GM23338 (cell line): ENCODE measurements at places on chromosomes 16 and 17.

- no peak overlapping the region for H3K27ac ChIP-seq
- no peak overlapping the region for H3K4me3 ChIP-seq
- peaks cover 7% of the 10 kb centered on the region; the same call in 1 of the 2 replicates for H3K4me1 ChIP-seq
- no peak for DNase-seq
- H3K27me3 ChIP-seq: no peaks in the 10 kb centered on the region
These were observed 3.6 kb downstream of the ADCY7 start for GRCh38 chr16:50269769-50270509.

- H3K4me1 ChIP-seq: no peaks in the 10 kb centered on the region
- H3K36me3 ChIP-seq: no peaks in the 10 kb centered on the region
- DNase-seq: no peak
- no peaks in the 10 kb centered on the region for H3K27me3 ChIP-seq
- no peak overlapping the region for H3K27ac ChIP-seq
- no peak overlapping the region for H3K4me3 ChIP-seq
These were observed 79.6 kb downstream of the CRISPLD2 start for GRCh38 chr16:84899414-84899813.

DNA sequence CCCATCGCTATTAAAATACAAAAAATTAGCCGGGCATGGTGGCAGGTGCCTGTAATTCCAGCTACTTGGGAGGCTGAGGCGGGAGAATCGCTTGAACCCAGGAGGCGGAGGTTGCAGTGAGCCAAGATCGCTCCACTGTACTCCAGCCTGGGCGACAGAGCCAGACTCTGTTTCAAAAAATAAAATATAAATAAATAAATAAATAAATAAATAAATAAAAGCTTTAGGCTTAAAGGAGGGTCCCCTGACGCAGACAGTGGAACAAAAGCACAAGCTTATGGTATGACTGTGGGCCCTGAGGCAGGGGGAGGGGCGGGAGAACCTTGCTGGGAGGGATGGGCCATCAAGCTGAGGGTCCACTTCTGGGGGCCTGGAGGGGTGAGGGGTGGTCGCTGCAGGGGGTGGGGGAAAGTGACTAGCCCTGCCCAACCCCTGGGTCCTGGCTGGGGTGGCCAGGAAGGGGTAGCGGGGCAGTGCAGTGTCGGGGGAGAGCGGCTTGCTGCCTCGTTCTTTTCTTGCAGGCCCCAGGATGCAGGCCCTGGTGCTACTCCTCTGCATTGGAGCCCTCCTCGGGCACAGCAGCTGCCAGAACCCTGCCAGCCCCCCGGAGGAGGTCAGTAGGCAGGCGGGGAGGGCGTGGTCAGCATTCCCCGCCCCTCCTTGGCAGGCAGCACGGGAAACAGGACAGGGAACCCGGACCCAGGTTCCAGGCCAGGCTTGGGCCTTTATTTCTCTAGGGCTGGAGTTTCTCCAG is 4.7 kb downstream of the SERPINF1 start:
- no peaks in the 10 kb centered on the region for H3K36me3 ChIP-seq
- no peak overlapping the region for H3K4me3 ChIP-seq
- H3K27ac ChIP-seq: no peak overlapping the region
- H3K4me1 ChIP-seq: peaks cover 27% of the 10 kb centered on the region

- H3K4me1 ChIP-seq: peaks cover 5% of the 10 kb centered on the region; the same call in 1 of the 2 replicates
- H3K27ac ChIP-seq: peak overlapping the region; percentile 85
- no peaks in the 10 kb centered on the region for H3K27me3 ChIP-seq
These were observed 134.2 kb downstream of the USP22 start for GRCh38 chr17:20908313-20909267.

GRCh38 chr17:7131423-7131791 is 16.8 kb upstream of the ASGR2 start:
- peaks cover 22% of the 10 kb centered on the region for H3K27me3 ChIP-seq
- H3K4me3 ChIP-seq: peak overlapping the region; percentile 39; the same call in 1 of the 2 replicates
- H3K27ac ChIP-seq: no peak overlapping the region
- H3K4me1 ChIP-seq: peaks cover 58% of the 10 kb centered on the region
- no peak for DNase-seq
- no peaks in the 10 kb centered on the region for H3K36me3 ChIP-seq

- no peak overlapping the region for H3K27ac ChIP-seq
- DNase-seq: no peak
- H3K4me3 ChIP-seq: no peak overlapping the region
- no peaks in the 10 kb centered on the region; the same call in 1 of the 2 replicates for H3K4me1 ChIP-seq
- H3K27me3 ChIP-seq: no peaks in the 10 kb centered on the region
- H3K36me3 ChIP-seq: no peaks in the 10 kb centered on the region
These were observed 195.6 kb downstream of the UTP18 start for GRCh38 chr17:51455931-51456330.

GRCh38 chr17:6244796-6245195 is 174.6 kb downstream of the WSCD1 start:
- H3K4me3 ChIP-seq: no peak overlapping the region
- peaks cover 25% of the 10 kb centered on the region for H3K4me1 ChIP-seq
- no peaks in the 10 kb centered on the region for H3K36me3 ChIP-seq
- H3K27ac ChIP-seq: no peak overlapping the region
- DNase-seq: no peak
- H3K27me3 ChIP-seq: no peaks in the 10 kb centered on the region

DNA sequence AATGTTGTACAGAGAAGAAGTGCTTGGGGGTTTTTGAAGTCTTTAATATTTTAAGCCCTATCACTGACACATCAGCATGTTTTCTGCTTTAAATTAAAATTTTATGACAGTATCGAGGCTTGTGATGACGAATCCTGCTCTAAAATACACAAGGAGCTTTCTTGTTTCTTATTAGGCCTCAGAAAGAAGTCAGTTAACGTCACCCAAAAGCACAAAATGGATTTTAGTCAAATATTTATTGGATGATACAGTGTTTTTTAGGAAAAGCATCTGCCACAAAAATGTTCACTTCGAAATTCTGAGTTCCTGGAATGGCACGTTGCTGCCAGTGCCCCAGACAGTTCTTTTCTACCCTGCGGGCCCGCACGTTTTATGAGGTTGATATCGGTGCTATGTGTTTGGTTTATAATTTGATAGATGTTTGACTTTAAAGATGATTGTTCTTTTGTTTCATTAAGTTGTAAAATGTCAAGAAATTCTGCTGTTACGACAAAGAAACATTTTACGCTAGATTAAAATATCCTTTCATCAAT is 57.8 kb downstream of the HLF start:
- DNase-seq: no peak
- no peak overlapping the region for H3K27ac ChIP-seq
- H3K36me3 ChIP-seq: no peaks in the 10 kb centered on the region
- no peak overlapping the region for H3K4me3 ChIP-seq
- H3K4me1 ChIP-seq: no peaks in the 10 kb centered on the region

DNA sequence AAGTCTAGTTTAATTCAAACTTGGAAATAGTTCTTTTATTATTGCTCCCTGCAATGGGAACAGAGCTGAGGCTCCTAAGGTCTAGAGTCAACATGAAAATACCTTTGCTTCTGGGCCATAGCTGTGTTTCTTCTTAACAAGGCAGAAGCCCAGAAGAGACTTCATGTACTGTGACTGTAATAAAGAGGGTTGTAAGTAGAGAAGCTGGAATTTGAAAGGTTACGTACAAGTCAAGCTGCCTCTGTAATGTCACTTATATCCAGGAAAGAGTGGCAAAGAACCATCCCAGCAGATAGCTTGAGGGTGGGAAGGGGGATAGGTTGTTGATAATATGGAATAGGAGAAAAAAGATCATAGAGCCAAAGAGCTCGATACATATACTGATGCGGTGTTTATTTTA is 248.6 kb downstream of the WWOX start:
- H3K27ac ChIP-seq: no peak overlapping the region
- no peak for DNase-seq
- H3K4me3 ChIP-seq: no peak overlapping the region
- H3K36me3 ChIP-seq: no peaks in the 10 kb centered on the region
- peaks cover 7% of the 10 kb centered on the region for H3K4me1 ChIP-seq

DNA sequence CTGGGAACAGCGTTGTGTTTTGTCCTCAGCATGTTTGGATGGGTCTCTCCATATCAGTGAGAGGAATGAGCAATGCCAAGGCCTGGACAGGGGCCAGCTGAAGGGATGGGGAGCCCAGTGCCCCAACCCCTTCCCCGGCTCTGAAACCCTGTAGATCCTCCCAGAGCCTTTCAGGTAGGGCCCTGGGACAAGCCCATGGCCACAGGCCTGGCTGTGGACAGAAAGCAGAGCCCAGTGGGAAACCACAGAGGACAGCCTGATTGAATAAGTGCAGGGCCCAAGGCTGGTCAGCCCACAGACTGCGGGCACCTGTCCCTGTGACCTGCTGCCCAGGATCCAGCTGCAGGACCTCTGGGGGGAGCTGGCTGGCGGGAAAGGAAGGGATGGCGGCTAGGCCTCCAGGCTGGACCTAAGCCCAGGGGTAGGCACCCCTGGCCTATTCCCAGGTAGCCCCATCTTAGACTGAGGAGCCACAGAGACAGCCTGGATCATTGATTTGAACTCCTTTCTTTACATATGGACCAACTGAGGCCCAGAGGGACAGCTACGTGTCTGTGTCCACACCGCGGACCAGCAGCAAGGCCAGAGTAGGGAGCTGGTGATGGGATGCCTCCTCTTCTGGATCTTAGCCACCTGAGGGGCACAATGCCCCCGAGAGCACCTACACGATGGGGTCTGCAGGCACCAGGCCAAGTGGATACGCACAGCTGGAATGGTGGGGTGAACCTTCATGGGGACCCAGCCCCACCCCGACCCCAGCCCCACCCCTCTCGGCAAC is 1.3 kb downstream of the CCDC102A start:
- no peak overlapping the region for H3K27ac ChIP-seq
- no peak for DNase-seq
- H3K4me1 ChIP-seq: peaks cover 31% of the 10 kb centered on the region
- no peaks in the 10 kb centered on the region for H3K36me3 ChIP-seq

DNA sequence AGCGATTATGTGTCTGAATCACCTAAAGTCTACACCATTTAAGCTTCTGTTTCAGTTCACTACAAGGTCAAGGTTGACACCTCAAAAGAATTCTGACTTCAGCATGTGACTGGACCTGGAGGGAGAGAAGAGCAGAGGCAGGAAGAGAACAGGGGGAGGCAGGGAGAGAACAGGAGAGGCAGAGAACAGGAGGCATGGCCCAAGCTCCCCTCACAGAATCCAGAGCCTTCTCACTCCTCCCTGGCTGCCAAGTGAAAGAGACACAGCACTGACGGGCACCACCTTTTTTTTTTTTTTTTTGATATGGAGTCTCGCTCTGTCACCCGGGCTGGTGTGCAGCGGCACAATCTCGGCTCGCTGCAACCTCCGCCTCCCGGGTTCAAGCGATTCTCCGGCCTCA is 11.4 kb downstream of the GGA2 start:
- H3K4me3 ChIP-seq: no peak overlapping the region
- no peaks in the 10 kb centered on the region for H3K27me3 ChIP-seq
- H3K4me1 ChIP-seq: peaks cover 21% of the 10 kb centered on the region; the same call in 1 of the 2 replicates
- no peak for DNase-seq

DNA sequence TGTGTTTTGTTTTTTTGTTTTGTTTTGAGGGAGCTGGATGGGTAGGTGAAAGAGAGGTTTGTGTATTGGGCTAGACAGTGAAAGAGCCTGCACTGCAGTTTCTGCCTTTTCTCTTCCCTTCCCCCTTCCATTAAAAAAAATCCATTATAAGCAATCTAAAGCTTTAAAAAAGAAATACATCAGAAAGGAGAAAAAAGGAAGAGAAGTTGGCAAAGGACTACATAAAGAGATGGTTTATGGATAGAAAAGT is 10.7 kb upstream of the EEF2K start:
- peaks cover 17% of the 10 kb centered on the region for H3K4me1 ChIP-seq
- no peak overlapping the region for H3K27ac ChIP-seq
- H3K4me3 ChIP-seq: no peak overlapping the region
- H3K36me3 ChIP-seq: no peaks in the 10 kb centered on the region
- no peak for DNase-seq

- no peaks in the 10 kb centered on the region for H3K27me3 ChIP-seq
- H3K27ac ChIP-seq: no peak overlapping the region
- H3K4me1 ChIP-seq: no peaks in the 10 kb centered on the region
- H3K4me3 ChIP-seq: no peak overlapping the region
- no peaks in the 10 kb centered on the region for H3K36me3 ChIP-seq
- no peak for DNase-seq
These were observed 197.3 kb downstream of the ANKFN1 start for GRCh38 chr17:56350592-56350991.

GRCh38 chr17:4150096-4150495 is 7.1 kb downstream of the CYB5D2 start:
- no peaks in the 10 kb centered on the region for H3K27me3 ChIP-seq
- H3K4me1 ChIP-seq: no peaks in the 10 kb centered on the region
- no peak overlapping the region for H3K27ac ChIP-seq
- H3K4me3 ChIP-seq: no peak overlapping the region
- DNase-seq: peak; percentile 42

DNA sequence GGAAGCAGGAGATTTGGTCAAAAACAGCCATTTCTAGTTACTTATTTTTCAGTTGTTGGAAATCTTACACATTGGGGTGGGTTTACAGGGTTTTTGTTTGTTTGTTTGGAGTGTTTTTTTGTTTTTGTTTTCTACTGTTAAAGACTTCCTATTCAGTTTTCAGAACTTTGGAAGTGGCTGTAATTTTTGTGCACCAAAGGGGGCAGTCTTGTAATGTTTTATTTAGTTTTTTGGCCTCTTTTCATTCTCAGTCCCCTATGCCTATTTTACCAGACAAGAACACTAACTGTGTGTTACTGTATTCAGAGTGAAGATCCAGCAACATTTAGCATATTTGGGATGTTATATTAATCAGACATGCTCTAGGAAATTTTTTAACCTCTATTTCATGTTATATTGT is 20.6 kb downstream of the TPPP3 start:
- no peak overlapping the region for H3K4me3 ChIP-seq
- no peak overlapping the region for H3K27ac ChIP-seq
- H3K4me1 ChIP-seq: no peaks in the 10 kb centered on the region

DNA sequence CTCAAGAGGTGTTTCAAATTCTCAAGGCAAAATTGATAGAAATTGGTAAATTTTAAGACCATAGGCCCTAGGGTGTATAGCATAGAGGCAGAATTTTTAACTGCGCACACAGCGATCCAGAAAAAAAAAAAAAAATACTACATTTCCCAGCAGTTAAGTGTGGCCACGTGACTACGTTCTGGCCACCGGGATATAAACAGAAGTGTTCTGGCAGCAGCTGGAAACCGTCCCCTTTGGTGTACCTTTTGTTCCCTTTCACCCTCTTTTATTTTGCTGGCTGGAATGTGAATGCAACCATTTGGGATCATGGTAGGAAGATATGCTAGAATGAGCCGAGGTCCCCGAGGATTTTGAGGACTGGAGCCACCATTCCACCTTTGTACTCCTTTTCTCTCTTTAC is 52.7 kb upstream of the AKAP1 start:
- H3K4me1 ChIP-seq: peaks cover 5% of the 10 kb centered on the region; the same call in 1 of the 2 replicates
- H3K27ac ChIP-seq: no peak overlapping the region
- no peak overlapping the region for H3K4me3 ChIP-seq
- DNase-seq: no peak

DNA sequence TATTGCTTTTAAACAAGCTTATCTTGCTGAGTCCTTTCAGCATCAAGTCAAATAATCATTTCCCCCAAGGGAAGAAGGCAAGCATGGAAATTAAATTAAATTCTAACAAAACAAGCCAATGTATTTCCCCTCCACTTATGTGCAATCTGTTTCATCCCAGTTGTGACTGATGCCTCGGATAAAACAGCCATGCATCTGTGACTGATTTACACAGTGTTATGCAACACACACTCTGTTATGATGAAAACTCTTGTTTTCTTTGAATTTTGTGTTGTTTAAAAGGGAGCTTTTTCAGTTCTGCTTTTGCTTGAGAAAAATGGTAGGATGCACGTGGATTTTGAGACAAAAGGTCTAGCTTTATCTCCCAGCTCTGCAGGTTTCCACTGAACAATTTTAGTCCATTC is 32.6 kb downstream of the TMEM100 start:
- H3K27ac ChIP-seq: no peak overlapping the region
- H3K36me3 ChIP-seq: no peaks in the 10 kb centered on the region
- H3K4me3 ChIP-seq: no peak overlapping the region

GRCh38 chr16:15484662-15485061 is 50.3 kb downstream of the BMERB1 start:
- no peak overlapping the region for H3K4me3 ChIP-seq
- H3K4me1 ChIP-seq: no peaks in the 10 kb centered on the region
- H3K27me3 ChIP-seq: no peaks in the 10 kb centered on the region
